ENCODE measurements at places on chromosomes 2 and 18.

DNA sequence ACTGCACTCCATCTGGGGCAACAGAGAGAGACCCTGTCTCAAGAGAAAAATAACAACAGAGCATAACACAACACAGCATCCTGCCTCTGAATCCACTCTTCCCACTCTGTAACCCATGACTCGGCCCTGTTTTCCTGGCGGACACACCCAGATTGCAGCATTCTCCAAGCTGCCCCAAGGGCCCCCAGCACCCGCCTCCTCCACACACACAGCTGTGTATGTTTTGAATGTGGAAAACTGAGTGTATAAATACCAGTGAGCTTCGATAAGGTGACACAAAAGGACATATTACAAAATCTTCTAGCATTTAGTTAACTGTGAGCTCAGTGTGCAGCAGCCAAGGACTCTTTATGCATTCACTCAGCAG is 13.0 kb downstream of the IMPA2 start:
- DNase-seq = peak; percentile 25

- no peak for DNase-seq
These were observed 127.7 kb downstream of the DTNA start for GRCh38 chr18:34837769-34838272.

GRCh38 chr18:35267809-35268208 is 22.2 kb downstream of the ZSCAN30 start:
- no peak for DNase-seq

DNA sequence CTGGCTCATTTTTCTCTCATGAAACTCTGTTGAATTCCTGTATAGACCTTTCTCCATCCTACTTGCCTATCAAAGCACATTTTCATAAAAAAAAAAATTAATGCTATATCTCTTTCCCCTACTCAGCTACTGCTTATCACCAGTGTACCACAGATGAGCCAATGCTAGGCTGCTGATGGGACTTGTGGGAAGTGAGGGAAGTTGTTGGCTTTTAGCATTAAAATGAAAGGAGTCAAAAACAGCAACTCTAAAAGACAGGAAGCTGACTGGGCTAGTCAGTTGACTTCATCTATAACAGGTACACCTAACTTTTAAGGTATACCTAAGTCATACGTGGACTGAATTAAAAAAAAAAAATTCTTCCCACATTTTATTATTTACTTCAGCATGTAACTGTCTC is 102.1 kb downstream of the FAM117B start:
- no peak for DNase-seq

DNA sequence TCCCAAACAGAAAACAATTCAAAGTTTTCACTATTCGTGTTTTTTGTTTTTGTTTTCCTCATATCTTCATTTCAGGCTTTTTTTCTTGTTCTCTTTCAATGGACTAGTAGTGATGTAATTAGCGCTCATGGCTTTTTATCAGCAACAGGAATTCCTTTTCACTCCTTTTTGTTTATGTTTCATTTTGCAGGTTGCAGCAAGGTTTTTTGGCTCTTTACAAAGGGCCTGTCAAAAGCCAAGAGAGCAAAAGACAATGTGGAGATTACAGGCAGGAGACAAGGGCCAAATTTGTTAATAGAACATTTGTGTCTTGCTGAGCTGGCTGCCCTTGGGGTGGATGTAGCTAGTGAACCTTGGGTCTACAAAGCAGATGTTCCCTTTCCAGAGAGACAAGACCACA is 467.4 kb upstream of the CDH20 start:
- DNase-seq = no peak

DNA sequence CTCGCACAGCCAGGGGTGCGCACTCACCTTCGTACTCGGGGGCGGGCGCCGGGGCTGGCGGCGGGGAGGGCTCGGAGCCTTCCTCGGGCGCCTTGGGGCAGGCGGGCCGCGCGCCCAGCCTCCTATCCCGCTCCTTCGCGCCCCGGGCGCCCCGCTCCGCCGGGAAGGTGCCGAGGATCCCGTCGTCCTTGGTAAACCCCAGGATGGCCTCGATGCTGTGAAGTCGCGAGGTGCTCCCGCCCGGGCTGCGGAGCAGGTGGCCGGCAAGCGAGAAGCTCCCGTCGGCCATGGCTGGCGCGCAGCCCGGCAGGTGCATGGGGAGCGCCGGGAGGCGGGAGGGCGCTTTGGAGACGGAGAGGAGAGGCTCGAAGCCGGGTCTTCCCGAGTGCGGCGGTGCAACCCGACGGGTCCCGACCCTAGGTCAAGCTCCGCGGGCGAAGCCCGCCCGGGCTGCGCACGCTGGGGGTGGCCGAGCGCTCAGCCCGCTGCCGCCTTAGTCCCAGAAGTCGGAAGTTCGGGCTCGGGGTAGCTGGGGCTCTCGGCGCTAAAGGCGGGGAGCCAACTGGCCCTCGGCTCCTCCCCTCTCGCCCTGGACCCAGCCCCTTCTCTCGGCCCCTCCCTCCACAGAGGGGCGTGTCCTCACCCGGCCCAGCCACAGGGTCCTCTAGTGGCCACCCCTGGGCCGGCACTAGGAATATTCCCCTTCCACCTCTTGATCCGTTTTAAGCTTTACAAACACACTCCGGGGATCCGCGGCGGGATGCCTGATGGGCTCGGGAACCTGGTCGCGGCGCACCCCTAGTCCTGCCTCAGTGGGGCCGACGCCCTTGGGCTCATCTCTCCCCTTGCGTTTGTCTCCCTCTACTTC is at the start of gene RAX:
Gene RAX, minus strand, starts transcription at position 564 of the 868 bp plus-strand sequence. Its CDS starts 248 bp downstream, at position 316.
- no peak for DNase-seq

DNA sequence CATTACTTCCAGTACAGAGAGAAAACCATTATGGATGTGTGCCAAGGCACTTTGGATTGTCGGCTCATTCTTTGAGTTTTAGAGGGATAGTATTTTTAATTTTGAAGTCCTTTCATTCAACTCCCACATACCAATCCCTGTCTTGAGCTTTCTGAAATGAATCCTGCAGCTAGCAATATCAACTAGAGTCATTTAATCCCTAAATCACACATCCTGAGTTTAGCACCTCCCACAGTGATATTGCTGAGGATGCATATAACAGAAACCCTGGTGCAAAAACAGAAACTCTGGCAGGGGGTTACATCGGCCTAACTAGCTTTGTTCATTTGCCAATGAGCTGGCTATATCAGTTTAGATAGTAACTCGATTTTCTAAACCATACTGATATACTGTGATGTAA is 427.3 kb downstream of the LRP1B start:
- no peak for DNase-seq

DNA sequence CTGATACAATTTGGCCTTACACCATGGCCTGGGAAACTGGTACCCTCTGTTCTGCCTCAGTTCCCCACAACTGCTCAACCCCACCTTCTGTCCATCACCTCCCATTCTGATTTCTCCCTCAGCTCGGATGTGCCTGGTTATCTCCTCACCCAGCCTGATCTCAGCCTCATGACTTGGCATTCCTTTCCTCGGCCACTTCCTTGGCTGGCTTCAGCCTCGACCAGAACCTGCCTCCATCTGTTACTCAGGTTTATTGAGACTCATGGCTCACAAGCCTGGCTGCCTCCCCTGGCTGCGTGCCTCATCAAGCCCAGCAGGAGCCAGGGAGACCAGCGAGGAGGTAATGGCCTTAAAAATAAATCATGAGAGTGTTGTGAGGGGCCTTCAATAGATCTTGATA is 356.2 kb upstream of the SPRED2 start:
- no peak for DNase-seq

GRCh38 chr2:80689106-80689505 is 384.6 kb upstream of the LRRTM1 start:
- no peak for DNase-seq

GRCh38 chr18:8882632-8883408 is 177.5 kb downstream of the MTCL1 start:
- peak; percentile 50 for DNase-seq

GRCh38 chr2:173048897-173049661 is 26.6 kb upstream of the MAP3K20 start:
- DNase-seq = peak; percentile 99

GRCh38 chr18:50602466-50602865 is 42.6 kb downstream of the MAPK4 start:
- no peak for DNase-seq

DNA sequence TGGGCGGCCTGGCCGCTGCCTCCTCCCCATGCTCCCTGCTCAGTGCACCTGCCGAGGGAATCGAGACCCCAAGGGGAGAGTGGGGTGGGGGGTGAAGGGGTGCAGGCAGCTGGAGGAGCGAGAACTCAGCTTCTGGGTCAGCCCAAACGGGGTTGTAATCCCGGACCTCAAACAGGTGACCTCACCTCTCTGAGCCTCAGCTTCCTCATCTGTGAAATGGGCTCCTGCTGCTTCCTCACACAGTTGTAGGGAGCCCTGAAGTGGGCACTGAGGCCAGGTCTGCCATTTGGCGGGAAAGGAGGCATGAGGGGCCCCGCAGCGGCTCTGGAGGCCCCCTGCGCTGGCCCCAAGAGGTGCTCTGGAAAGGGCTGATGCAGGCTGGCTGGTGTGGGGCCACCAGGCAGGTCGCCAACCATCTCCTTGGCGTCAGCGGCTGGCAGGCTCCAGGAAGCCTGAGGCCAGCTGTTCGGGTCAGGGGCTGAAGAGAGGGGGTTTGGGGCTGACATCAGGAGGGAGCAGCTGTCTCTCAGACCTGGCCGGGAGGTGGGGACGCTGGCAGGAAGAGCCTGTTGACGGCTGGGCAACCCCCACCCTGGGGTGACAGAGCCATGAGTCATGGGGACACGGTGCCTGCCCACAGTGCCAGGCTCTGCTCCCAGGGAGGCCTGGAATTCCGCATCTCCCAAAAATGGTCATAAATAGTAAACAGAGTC is 4.9 kb downstream of the KLHL30 start:
- DNase-seq = peak; percentile 69

- DNase-seq = no peak
These were observed 255.3 kb upstream of the AGAP1 start for GRCh38 chr2:235238537-235238936.

Data from mammary epithelial cell (primary cell).